ENCODE measurements at places on chromosomes 11 and 22.

- no peak for DNase-seq
These were observed 19.8 kb downstream of the TRIM5 start for GRCh38 chr11:5665051-5665570.

DNA sequence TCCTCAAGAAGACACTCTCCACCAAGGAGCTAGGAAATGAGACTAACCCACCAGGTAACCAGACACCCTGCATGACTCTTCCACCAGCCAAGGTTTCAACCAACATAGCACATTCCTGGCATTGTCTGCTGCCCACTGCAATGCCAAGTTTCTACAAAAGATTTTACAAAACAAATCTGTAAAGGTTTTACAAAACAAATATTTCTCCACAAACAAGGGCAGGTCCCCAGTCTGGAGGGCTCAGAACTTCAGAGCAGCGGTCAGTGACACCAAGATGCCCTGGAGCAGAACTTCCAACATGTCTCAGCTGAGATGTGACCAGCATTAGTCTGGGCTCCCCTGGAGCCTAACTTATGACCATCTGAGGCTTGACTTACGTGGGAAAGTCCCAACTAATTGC, 14.0 kb downstream of the GALNT18 start:
- no peak for DNase-seq

DNA sequence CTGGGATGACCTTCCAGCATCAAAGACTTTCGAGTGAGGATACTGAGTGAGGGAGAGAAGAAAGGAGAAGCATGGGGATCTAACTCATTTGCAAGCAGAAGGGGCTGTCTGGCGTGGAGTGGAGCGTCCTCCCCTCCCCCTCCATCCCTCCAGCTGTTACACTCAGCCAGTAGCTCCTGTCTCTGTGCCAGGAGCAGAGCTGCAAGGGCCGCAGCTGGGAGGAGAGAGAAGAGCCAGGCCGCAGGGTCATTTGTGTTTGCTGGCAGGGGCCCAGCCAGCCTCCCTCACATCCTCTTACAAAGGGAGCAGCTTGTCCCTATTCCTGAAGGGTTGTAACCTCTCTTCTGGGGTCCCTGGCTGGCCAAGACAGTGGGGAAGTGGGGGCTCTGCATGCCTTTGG, 57.9 kb downstream of the NECTIN1 start:
- DNase-seq: peak; percentile 33

DNA sequence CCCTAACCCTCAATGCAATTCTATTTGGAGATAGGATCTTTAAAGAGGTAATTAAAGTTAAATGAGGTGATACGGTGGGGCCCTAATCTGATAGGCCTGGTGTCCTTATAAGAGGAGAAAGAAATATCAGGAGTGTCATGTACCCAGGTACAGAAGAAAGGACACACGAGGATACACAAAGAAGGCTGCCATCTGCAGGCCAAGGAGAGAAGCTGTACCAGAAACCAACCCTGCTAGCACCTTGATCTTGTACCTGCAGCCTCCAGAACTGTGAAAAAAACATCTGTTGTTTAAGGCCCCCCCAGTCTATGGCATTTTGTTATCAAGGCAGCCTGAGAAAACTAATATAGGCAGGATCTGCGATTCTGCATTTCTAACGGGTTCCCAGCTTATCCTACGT, 44.2 kb downstream of the FBXO7 start:
- DNase-seq: no peak

DNA sequence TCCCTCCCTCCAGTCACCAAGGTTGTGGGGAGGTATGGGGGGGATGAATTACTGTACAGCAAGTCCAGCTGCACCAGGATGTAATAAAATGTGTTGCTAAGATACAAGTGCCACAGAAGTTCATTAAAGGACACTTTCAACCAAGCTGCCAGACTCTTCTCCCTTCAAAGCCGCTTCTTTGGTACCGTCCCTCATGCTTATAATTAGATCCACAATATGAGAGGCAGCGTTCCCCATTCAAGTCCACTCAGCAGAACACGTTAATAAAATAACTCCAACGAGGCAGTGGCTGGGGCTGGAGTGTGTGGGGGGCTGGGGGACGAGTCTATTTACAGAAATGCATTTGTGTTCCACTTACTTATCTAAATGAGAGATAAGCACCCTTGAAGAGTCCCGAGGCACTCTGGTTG, 14.7 kb downstream of the PHF21B start:
- DNase-seq: peak; percentile 56

- DNase-seq: no peak
These were observed 14.2 kb downstream of the P2RY6 start for GRCh38 chr11:73286240-73286810.

- no peak for DNase-seq
These were observed 73.7 kb downstream of the JAM3 start for GRCh38 chr11:134142536-134142935.

- no peak for DNase-seq
These were observed 200.3 kb upstream of the B3GAT1 start for GRCh38 chr11:134612140-134613030.

GRCh38 chr11:79047321-79047720, 393.5 kb downstream of the TENM4 start:
- DNase-seq: no peak

- DNase-seq: no peak
These were observed 76.0 kb downstream of the SC5D start for GRCh38 chr11:121368364-121369240.

DNA sequence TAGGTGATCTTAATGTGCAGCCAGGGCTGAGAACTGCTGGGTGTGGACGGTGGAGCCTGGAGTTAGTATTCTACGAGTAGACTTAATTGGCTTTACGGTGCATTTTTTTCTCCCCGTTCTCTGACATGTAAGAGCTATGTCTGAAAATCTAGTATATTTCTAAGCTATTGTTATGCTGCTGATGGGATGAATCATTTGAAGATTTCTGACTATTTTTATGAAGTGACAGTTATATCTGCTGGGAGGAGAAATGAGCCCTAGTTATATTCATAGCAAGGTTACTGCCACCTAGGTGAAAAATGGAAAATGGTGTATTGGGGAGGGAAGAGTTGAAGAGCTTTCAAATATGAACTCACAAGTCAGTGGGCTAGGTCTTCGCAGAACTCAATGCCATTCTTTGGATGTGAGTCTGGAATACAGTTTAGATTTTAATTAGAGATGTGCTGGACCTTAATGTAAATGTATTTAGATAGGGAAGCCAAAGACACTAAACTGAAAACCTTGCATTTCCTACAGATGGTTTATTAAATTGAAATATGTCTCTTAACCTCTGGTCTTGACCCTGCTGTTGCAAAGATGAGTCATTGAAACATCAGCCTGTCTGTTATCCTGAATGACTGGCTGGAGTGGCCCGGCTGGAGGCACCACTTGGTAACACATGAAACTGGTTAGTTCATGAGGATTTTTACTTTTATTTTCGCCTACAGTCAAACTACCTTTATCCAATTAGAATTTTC, 293.7 kb downstream of the DDX10 start:
- DNase-seq: no peak

GRCh38 chr11:107605061-107606006, 14.4 kb downstream of the ELMOD1 start:
- no peak for DNase-seq

- DNase-seq: peak; percentile 46
These were observed 115.6 kb upstream of the ZBED5 start for GRCh38 chr11:10973416-10973815.

GRCh38 chr11:65649656-65650546, 12.0 kb downstream of the SIPA1 start:
- no peak for DNase-seq

Data from NCI-H345 (cell line).